ENCODE measurements at places on chromosomes 7 and 10.

GRCh38 chr10:61869041-61869675 is 32.3 kb upstream of the ARID5B start:
- DNase-seq = no peak

- no peak for DNase-seq
These were observed 93.3 kb upstream of the ELMO1 start for GRCh38 chr7:37541810-37542443.

DNA sequence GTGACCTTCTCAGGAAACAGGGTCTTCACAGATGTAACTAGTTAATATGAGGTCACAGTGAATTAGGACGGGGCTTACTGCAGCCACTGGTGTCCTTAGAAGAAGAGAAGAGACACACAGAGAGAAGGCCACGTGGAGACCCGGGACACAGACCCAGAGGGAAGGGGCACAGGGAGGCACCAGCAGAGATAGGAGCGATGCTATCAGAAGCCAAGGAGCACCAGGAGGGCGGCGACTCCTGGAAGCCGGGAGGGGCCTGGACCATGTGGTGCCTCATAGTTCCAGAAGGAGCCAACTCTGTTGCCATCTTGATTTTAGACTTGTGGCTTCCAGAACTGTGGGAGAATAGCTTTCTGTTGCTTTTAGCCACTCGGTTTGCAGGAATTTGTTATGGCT is 505.9 kb downstream of the TCERG1L start:
- DNase-seq = no peak

DNA sequence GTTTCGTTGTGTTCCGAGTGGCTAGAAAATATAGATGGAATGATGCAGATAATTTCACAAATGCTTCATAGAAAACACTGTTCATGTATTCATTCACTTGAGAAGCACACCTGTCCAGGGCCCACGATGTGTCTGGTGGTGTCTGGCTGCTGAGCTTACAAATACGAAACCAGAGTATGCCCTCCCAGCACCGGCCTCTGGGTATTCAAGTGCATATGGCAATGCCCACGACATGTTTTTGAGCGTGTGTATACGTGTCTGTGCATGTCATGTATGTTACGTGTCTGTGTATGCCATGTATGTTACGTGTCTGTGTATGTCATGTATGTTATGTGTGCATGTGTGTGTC is 37.9 kb downstream of the IL2RA start:
- DNase-seq = no peak

DNA sequence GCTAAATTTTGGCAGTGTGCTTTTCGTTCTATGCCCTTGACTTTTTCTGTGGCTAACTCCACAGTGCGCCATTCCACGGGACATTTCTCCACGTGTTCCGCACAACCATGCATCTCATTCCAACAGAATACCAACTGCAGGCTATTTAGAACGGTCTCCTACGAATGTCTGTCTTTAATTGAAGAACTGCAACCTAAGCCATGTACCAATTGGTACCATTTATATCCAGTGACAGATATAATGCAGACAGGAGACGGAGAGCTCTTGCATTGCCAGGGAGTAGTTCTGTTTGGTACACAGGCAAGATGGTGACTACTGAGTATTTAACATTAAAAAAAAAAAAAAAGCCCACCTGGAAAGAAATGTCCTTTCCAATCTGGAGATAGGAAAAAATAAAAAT is 9.1 kb downstream of the SFMBT2 start:
- no peak for DNase-seq

GRCh38 chr7:111855842-111856227 is 293.5 kb upstream of the IMMP2L start:
- DNase-seq = no peak

DNA sequence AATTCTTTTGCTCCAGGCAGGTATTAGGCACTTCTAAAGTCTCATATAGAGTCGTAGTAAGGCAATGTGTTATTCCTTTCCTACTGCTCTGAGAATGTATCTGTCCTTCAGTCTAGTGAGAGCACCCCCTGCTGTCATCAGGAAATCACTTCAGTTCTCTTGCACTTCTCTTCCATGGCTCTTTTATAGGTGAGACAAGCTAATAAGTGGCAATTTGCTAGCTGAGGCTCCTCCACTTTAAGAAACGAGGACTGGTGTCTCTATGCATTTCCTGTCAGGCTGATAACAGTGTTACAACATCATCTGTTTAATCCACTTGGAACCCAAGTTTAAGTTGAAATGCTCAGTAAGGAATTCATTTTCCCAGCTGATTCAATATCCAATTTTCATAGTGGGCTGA is 350.6 kb downstream of the TFEC start:
- no peak for DNase-seq

GRCh38 chr7:40403703-40404476 is 269.1 kb downstream of the SUGCT start:
- DNase-seq = no peak

GRCh38 chr7:29202651-29203069 is 8.1 kb downstream of the CHN2 start:
- DNase-seq = no peak

- no peak for DNase-seq
These were observed 379.7 kb upstream of the ZMIZ1 start for GRCh38 chr10:78688901-78689583.

GRCh38 chr7:123998921-123999320 is 33.9 kb downstream of the TMEM229A start:
- DNase-seq = no peak

GRCh38 chr7:154871507-154871906 is 131.4 kb downstream of the PAXIP1 start:
- DNase-seq = no peak

DNA sequence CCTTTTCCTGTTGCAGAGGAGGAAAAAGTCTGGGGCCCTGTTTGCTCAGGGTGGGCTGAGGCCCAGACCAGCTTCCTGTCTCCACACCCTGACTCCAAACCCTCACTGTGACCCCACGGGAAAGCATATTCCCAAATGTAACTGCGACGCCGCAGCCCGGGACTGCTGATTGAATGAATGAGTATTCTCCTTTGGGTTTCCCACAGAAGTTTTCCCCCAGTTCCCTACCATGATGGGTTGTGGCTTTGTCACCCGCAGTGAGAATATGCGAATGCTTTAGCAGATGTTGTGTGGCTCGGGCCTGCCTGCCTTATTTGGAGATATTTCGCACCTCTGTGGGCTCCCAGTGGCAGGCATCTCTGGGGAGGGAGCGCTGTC is 50.6 kb downstream of the MGMT start:
- DNase-seq = no peak
